ENCODE measurements at places on chromosomes 6 and 20. TPM values are rescaled to one million over a fixed set of nuclear protein-coding genes. Genes with fewer than 3 reads are reported as not detected.

DNA sequence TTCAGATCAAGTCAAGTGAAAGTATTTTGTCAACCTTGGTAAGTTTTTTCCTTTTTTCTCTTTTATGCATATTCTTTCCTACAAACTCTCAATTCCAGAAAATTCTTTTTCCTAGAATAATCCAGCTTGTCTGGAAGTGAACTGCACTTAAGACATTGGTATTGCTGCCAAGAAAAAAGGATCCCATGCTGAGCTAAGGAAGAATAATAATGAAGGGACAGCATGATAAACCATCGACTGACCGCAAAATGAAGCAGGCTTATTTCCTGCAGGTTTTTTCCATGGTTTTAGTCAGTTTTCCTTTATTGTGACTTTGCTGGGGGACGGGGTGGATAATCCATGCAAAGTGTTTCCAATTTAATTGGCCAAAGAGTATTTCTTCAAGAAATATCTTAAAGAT, 857.6 kb upstream of the SLC35B3 start:
- no peak for DNase-seq

GRCh38 chr6:2034256-2034655, 211.1 kb downstream of the GMDS start:
- DNase-seq: no peak

DNA sequence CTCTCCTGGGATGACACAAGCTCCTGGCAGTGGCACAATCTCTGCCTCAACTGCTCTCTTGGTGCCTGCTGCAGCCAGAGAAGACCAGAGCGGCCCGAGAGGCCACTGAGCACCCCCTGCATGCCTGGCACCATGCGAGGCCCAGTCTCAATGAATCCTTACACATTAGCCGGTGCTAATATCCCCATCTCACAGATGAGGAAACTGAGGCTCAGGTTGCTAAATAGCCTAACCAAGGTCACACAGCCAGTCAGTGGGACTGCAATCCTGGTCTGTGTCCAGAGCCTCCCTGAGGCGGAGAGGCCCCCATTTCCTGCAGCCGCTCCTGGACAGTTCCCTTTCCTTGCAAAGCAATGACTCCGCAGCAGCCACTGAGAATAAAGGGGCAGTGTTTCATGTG, 81.2 kb downstream of the GRM4 start:
- no peak for DNase-seq

- no peak for DNase-seq
These were observed 7.6 kb downstream of the CD93 start for GRCh38 chr20:23078351-23079015.

Gene STX11
- 5.8 TPM for total RNA-seq

Gene VGLL2
- total RNA-seq: not detected

Gene CDC40
- 30.4 TPM for total RNA-seq

Gene BANF2
- not detected for total RNA-seq

Gene SPDEF
- 3.5 TPM for total RNA-seq

Gene GSTA1
- total RNA-seq: not detected

Gene ARMC12
- 1.5 TPM for total RNA-seq

All from ureter (tissue), 1 donor.